Mesothelial cell of epicardium (in vitro differentiated cells): ENCODE measurements at places on chromosomes 6 and 20.

DNA sequence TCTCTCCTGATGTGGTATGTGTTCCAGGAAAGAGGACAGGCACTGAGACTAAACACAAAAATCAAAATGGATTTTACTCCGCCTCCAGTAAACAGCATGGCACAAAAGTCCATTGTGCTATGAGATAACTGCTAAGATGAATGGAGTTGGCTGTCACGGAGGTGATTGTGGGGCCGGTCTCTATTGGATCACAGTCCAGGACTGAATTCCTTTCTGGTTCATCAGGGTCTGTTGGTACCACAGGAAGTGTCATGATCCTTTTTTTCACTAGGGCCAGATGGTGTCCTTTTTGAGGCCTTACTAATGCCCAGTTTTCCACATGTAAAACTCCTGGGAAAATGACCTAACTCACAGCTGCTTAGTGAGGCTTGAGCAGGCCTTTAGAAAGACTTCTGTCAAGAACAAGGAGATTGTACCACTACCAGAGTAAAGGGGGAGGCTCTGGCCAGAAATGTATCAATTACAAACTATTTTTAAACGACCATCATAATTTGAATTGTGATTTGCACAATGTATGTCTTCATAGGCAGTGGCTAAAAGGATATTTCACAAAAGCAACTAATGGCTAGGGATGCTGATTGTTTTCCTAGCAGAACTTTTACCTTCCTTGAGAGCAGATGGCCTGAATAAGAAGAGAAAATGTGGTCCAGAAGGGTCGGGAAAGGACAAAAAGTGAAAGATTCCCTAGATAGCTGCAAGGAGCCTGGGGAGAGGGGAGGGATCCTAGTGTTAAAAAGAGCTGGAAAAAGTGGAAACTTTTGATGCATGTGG is 192.2 kb upstream of the POU3F2 start:
- no peak overlapping the region for H3K27ac ChIP-seq
- no peak overlapping the region for H3K4me3 ChIP-seq
- H3K27me3 ChIP-seq = peaks cover 8% of the 10 kb centered on the region
- no peaks in the 10 kb centered on the region for H3K36me3 ChIP-seq
- H3K4me1 ChIP-seq = no peaks in the 10 kb centered on the region

- peaks cover 14% of the 10 kb centered on the region for H3K4me1 ChIP-seq
- no peaks in the 10 kb centered on the region for H3K27me3 ChIP-seq
- no peak overlapping the region for H3K4me3 ChIP-seq
Observed at GRCh38 chr6:33604941-33605854, 15.9 kb upstream of the ITPR3 start.

DNA sequence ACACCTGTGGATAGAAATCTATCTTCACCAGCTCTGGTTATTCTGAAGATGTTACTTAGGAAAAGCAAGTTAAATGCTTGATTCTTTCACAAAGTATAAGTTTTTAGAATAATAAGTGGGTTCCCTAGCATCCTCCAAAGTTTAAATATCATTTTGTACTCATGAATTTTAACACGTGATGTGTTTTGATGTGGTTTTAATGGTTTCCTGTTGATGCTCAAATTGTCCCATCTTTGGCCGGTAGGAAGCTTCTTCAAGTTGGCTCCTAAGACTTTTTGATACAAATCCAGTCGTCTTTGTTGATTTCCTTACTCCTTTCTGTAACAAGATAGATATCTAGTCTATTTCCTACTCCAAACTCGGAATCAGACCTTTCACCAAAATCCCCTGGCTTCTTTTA is 94.5 kb upstream of the STXBP5 start:
- H3K27me3 ChIP-seq = no peaks in the 10 kb centered on the region
- H3K27ac ChIP-seq = no peak overlapping the region
- H3K4me1 ChIP-seq = peaks cover 3% of the 10 kb centered on the region
- no peak overlapping the region for H3K4me3 ChIP-seq
- no peaks in the 10 kb centered on the region for H3K36me3 ChIP-seq

DNA sequence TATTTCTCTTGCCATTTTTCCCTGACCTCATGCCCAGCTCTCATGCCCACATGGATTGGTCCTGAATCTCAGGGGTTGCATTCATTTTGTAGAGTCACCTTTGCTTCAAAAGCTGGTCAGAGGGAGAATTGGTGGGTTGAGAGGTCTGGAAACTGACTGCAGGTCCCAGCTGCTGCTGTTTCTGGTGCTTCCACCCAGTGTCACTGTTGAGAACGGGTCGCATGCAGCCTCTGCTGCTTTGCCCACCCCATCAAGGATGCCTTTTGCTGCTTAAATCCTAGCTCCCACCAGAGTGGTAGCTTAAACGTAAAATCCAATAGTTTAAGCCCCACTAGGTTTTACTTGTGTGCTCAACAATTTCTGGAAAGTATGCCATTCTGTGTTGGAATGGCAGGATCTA is 211.4 kb upstream of the TSHZ2 start:
- H3K4me3 ChIP-seq = no peak overlapping the region
- peaks cover 3% of the 10 kb centered on the region for H3K27me3 ChIP-seq
- no peaks in the 10 kb centered on the region for H3K36me3 ChIP-seq
- no peaks in the 10 kb centered on the region for H3K4me1 ChIP-seq
- no peak for DNase-seq

- no peak for DNase-seq
- no peaks in the 10 kb centered on the region for H3K4me1 ChIP-seq
- H3K27me3 ChIP-seq = no peaks in the 10 kb centered on the region
- H3K36me3 ChIP-seq = no peaks in the 10 kb centered on the region
Observed at GRCh38 chr6:149190224-149190831, 127.2 kb upstream of the TAB2 start.

- no peak overlapping the region for H3K27ac ChIP-seq
- H3K4me1 ChIP-seq = no peaks in the 10 kb centered on the region
- H3K36me3 ChIP-seq = no peaks in the 10 kb centered on the region
- DNase-seq = no peak
- peaks cover 21% of the 10 kb centered on the region for H3K27me3 ChIP-seq
Observed at GRCh38 chr20:48163505-48163904, 378.2 kb upstream of the SULF2 start.
